NCI-H460 (cell line): ENCODE measurements at places on chromosomes 3 and 15. TPM values are rescaled to one million over a fixed set of nuclear protein-coding genes. Genes with fewer than 3 reads are reported as not detected.

DNA sequence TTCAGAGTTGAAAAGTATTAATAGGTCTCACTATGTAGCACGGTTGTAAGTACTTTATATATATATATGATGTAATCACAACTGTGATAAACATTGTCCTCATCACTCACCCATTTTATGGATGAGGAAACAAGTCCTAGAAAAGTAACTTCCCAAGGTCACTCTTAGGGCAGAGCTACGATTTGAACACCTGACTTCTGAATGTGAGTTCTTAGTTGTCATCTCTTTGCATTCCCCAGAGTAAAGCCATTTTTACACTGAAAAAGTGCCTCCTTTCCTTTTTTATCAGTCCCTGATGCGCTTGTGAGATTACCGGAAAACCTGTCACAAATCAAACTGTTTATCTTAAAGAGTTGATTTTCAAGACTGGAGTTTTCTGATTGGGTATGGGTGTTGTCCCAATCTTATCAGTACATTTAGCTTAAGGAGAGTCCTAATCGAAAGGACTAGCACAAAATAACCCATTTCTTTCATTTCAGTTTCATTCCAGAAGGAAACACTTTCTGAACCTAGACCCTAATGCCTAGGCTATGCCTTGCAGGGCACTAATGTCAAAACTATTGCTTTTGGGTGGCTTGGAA lies 2.3 kb upstream of the EDEM1 start:
- no peak for DNase-seq

GRCh38 chr15:85690561-85691231 lies 104.0 kb downstream of the KLHL25 start:
- no peak for DNase-seq

- no peak for DNase-seq
Measured at GRCh38 chr3:39804951-39805350, 4.5 kb upstream of the MYRIP start.

DNA sequence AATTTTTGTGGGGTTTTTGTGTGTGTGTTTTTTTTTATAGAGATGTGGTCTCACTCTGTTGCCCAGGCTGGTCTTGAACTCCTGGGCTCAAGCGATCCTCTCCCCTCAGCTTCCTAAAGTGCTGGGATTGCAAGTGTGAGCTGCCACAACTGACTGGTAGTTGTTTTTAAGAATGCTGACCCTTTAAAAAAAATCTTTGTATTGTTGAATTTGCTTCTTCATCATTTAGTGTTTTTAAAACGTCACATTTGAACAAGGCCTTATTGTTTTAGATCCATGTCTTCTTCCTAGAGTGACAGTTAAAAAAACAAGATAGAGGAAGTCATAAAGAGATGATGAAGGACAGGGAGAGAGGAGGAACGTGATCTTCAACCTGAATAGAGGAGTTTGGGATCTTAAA lies 24.1 kb downstream of the GJD2 start:
- no peak for DNase-seq

- DNase-seq = no peak
Measured at GRCh38 chr3:134311265-134311664, 60.6 kb upstream of the RYK start.

DNA sequence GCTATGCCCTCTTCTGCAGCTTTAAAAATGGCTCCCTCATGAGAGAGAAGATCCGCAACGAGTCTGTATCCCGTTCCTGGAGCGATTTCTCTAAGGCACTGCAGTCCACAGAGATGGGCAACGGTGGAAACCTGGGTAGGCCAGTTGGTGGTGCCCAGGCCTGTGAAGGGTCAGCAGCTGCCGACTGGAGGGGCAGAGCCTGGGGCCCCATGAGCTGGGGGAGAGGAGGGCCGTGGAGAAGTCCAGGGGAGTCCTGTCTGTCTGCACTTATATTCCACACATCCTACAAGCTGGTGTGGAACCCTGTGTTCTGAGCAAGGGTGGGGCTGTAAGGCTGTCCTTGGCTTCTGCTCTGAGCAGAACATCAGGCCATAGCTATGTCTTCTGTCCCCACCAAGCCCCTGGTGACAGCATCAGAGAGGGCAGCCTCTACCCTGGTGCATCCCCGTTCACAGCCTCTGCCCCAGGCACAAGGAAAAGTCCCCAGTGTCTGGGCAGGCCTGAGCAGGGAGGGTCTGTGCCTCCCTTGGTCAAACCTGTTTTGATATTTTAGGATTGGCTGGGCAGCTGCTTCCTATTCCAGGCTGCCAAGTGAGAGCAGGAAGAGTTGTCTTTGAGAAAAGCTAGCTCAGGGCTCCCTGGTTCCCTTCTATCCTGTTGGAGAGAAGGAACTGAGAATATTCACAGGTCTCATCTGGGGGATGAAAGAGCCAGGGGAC lies 29.7 kb downstream of the XYLB start:
- DNase-seq = no peak

DNA sequence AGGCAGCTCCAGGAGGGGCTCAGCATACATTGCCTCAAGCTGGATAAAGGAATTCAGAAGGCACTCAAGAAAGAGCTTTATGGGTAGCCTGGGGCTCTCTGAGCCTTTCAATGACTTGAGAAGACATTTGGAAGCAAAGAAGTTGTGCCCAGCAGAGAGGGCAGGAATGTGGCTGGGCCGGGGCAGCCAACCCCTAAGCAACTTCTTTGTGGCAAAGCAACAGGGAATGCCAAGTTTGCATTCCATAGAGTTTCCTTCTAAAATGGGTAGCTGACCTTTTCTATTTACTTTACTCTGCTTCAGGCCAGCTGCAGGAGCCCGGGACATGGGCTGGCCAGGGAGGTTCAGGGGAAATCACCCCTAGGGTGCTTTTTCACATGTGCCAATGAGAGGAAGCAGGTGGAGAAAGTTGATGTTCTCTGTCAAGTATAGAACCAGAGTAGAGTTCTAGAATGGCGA lies 45.6 kb downstream of the CCDC12 start:
- no peak for DNase-seq

- DNase-seq = no peak
Measured at GRCh38 chr3:187828579-187829452, 83.5 kb upstream of the BCL6 start.

DNA sequence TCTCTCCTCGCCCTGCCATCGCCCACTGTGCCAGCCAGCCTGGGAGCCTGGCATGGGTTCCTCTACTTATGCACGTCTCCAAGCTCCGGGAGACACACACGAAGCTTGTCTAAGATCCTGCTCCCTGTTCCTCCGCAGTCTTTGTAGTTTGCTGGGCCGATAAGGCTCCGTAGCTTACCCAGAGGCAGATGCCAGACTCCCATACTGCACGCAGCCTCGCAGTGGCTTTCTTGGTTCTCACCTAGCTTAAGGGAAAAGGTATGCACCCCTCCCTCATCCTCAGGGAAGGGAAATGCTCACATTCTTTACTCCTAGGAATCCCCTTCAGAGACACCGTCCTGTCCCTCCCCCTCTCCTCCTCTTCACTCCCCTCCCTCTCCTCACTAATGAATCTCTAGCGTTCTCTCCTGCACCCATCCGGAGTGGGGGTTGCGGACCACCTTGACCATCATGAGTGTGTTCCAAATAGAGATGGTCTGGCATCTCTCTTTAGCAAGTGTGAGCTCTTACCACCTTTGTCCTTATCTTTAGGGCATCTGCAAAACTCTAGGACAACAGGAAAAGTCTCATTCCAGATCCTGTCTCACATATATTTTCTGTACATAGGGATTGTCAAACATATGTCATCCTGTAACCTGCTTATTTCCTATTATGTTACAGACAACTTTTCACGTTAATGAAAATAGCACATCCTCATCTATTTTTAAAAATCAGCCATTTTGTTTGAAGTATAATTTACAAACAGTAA lies 56.5 kb downstream of the TMEM266 start:
- DNase-seq = no peak

DNA sequence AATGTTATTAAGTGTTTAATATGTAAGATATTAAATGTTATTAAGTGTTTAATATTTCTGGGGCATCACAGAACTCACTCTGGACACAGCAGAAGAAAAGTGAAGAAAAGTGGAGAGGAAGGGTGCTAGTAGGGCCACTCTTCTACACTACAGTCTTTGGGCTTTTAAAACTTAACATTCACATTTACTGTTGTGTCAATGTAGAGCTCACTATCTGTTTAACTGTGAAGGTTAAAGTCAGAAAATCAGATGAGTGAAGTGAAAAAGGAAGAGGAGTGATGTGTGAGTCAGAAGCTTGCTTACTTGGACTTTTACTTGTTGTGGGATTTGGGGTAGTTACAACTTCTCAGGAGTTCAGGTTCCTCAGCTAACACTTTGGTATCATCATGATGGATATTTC lies 145.3 kb upstream of the DNAJC19 start:
- DNase-seq = no peak

GRCh38 chr15:48967336-48967735 lies 3.6 kb upstream of the SHC4 start:
- no peak for DNase-seq

GRCh38 chr3:159882790-159883779 lies 105.5 kb upstream of the IL12A start:
- no peak for DNase-seq

DNA sequence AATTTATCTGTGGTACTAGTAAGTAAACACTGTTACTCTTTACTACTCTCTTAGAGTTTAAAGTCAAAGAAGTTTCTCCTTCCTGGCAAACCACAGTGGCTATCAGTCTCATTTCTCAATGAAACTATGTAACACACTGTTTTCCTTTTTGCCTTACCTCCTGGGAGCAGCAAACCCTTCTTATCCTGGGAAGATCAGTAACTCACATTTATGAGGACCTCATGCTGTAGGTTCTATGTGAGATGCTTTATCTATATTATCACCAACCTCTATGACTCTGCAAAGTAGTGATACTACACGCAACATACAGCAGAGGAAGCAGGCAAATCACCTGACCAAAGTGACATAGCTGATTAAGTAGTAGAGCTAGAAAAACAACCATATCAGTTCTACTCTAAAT lies 35.3 kb downstream of the PBRM1 start:
- no peak for DNase-seq

DNA sequence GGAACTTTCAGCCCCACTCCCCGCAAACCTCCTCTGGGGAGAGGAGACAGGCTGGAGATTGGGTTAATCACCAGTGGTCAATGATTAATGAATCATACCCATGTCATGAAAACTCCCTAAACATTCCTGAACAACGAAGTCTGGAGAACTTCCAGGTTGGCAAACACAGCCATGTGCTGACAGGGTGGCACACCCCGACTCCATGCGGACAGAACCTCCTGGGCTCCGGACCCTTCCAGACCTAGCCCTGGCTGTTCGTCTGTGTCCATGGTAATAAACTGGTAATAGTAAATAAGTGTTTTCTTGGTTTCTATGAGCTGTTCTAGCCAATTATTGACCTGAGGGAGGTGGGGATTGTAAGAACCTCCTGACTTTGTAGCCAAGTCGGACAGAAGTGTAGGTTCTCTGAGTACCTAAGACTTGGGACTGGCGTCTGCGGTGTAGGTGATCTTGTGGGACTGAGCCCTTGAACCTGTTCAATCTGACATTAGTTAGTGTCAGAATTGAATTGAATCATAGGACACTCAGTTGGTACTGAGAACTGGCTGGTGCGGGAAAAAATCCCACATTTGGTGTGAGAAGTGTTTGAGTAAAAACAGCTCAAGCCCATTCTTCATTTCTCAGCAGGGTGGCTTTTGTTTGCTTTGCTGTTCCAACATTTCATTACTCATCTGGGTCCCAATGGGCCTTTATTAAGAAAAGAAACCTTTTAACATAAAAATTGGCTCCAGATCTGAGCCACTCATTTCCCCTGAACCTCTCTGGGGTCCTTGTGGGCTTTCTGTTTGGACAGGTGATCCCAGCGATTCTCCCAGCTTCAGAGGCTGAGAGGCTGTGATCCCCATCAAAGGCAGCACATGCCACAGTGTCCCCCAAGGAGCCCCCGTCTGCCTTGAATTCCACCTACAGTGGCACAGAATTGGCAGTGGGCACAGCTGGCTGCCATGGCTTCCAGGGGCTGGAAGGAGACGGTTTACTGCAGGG lies 151.0 kb downstream of the TJP1 start:
- DNase-seq = no peak

GRCh38 chr3:52787246-52787645 lies 7.3 kb upstream of the ITIH3 start:
- DNase-seq = no peak

DNA sequence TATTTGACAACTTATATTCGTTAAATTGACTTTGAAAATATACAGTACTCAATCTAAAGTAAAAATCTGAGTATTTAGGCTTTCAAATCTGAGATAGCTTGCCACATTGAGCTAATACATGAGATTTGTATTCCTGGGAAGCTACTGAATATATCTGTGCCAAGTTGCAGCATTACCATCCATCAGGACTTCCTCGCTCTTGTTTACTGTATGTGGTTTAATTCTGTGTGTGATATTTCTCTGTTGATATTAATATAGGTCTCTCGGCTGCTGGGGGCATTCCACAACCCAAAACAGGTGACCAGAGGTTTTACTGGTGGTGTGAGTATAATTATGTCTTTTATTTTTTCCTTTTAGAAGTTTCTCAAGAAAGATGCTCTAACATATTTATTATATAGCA lies 5.8 kb downstream of the IDH3A start:
- no peak for DNase-seq

DNA sequence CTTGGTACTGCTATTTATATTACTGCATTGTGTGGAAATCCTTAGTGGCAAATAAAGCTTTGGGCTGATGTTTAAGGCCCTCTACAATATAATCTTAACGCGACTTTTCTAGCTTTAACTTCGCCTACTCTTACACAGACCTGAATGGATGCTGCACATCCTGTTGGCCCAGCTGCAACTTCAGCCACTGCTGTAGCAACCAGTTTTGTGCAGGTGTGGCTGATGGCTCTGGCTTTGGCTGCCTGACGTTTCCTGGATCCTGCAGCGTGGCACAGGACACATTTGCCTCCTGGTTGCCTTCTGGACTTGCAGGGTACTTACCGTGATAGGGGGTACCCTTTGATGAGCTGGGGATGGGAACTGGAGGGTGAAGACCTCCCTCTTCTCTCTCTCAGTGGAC lies 20.2 kb upstream of the ERICH6 start:
- DNase-seq = no peak

DNAH1 gene
- total RNA-seq = 3.3 and 3.9 TPM in 2 replicates

PLA2G4E gene
- not detected in 2 replicates for total RNA-seq

EFCC1 gene
- not detected in 2 replicates for total RNA-seq
